ENCODE measurements at places on chromosomes 3 and 15. TPM values are rescaled to one million over a fixed set of nuclear protein-coding genes. Genes with fewer than 3 reads are reported as not detected.

GRCh38 chr15:68264282-68264681, 13.3 kb upstream of the FEM1B start:
- no peak for DNase-seq

DNA sequence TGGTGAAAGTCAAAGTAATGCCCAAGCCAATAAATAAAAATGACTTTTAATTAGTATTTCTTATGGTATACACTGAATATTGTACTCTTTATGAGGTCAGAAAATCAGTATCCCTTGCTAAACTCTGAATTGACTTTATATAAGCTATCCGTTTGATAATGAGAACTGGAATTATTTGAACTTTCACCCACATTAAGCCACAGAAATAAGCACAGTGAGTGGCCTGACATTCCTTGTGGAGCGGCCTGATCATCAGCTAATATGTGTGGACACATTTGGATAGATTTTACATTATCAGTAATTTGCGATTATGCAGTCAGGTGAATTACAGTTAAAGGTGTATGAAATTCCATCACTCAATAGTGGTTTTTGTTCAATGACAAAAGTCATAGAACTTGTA, 136.0 kb upstream of the CBLB start:
- no peak for DNase-seq

DNA sequence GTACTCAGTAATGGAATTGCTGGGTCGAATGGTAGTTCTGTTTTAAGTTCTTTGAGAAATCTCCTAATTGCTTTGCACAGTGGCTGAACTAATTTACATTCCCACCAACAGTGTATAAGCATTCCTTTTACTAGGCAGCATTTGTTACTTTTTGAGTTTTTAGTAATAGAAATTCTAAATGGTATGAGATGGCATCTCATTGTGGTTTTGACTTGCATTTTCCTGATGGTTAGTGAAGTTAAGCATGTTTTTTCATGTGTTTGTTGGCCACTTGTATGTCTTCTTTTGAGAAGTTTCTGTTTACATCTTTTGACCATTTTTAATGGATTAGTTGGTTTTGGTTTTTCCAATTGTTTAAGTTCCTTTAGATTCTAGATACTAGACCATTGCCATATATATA, 28.4 kb downstream of the TP63 start:
- no peak for DNase-seq

DNA sequence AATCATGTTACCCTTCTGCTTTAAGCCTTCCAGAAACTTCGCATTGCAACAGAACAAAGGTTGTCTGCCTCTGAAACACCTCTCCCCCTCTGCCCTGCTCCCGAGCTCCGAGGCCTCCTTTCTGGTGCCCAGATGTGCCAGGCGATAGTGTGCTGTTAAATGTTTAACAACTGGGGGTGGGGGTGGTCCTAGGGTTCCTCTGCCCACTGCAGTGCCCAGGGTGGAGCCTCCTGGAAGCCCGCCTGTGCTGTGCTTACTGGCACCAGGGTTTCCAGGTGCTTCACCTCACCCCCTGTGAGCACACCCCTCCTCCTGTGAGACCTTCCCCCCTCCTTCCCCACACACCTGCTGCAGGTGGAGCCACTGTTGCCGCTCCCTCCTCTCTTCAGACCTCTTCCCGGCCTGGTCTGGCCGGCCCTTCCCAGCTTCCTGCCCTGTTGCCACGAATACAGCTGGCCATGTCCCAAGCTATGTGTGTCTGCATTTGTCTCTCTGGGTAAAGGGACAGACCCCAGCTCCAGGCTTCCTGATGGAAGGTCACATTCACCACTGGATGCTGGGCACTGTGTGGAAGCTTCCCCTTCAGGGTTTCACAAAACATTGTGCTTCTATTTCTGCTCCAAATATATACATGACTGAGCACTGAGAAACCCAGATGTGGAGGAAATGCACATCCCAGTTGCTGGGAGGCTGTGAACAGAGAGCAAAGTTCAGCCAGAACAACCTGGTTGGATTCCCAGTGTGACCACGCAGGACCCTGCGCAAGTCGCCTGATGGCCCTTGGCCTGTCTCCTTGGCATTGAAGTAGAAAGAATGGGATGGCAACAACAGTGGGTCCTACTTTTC, 37.2 kb downstream of the MGLL start:
- no peak for DNase-seq

DNA sequence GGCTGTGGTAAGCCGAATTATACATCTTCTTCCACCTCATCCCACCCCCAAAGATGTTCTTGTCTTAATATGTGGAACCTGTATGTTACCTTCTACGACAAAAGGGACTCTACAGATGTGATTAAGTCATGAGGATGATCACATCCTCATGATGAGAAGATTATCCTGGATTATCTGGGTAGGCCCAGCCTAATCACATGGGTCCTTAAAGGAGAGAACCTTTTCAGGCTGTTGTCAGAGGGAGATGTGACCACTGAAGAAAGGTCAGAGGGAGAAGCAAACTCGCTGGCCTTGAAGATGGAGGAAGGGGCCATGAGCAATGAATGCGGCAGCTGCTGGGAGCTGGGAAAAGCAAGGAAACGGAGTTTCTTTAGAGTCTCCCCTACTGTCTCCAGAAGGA, 12.9 kb upstream of the SCG3 start:
- DNase-seq: no peak

Gene HEXA
- 280 TPM for total RNA-seq

DNA sequence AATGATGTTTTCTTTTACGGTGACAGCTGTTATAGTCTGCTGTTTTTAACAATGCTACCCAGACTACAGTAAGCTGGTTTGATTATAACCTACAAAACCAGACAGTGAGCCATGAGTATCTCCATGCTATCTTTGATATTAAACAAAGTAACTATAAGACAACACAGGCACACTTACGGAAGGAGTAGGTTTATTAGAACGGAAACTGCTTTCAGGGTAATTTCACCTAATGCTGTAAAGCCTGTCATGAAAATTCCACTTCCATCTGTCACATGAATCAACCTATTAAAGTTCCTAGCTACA, 33.0 kb downstream of the VPS13C start:
- DNase-seq: no peak

Gene WDR5B
- 6.5 TPM for total RNA-seq

DNA sequence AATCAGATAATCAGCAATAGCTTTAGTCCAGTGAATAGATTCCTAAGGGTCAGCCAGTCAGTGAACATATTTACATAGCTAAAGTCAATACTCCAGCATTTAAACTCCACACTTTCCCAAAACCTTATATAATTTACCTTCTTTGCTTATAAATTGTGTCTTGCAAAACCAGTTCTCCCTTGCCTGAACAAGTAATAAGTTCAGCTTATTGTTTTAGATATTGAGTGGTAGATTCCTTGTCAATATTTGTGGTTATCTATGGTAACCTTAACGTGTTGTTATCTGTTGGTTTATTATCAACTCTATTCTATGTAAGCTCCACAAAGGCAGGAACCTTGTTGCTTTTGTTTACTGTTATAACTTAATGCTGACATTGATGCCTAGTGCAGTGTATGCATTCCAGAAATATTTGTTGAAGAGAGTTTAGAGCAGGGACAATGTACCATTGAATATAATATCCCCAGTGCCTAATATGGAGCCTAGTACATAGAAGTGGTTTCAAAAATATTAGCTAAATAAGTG, 24.0 kb downstream of the PLSCR5 start:
- DNase-seq: no peak

DNA sequence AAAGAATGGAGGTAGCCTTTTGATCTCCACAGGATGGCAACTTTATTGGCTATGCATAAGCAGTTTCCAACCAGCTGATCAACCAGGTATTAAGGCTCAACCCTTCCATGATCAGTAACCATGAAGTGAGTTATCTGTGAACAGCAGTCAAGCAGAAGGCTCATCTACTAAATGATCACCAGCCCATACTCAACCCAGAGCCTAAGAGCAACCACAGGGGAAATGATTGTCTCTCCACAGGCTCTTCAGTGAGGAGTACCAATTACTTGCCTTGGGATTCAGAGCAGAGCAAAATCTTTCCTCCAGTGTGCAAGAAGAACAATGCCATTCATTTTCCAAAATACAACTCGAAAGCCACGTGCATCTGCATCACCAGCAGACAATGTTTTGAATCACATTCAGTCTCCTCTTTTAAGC, 754.8 kb downstream of the ROBO1 start:
- DNase-seq: no peak

GRCh38 chr3:140456974-140457373, 220.9 kb upstream of the TRIM42 start:
- DNase-seq: no peak

DNA sequence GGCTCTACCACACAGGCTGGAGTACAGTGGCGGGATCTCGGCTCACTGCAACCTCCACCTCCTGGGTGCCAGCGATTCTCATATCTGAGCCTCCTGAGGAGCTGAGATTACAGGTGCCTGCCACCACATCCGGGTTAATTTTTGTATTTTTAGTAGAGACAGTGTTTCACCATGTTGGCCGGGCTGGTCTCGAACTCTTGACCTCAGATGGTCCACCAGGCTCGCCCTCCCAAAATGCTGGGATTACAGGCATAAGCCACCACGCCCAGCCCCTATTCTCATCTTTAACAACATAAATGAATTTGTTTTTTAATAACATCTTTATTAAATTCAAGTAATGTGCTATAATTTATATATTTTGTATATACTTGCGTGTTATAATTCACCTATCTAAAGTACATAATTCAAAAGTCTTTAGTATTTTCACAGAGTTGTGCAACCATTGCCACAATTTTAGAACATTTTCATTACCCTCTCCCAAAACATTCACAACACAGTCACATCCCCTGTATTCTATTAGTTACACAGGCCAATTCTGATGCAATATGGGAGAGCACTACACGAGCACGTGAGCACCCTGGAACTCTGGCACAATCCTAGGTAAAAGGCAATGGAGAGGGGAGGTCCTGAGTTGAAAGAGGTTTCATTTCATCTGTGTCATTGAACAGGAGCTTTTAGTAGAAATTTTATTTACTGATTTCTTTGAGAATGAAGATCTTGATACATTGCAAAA, 21.2 kb upstream of the MTMR14 start:
- no peak for DNase-seq

DNA sequence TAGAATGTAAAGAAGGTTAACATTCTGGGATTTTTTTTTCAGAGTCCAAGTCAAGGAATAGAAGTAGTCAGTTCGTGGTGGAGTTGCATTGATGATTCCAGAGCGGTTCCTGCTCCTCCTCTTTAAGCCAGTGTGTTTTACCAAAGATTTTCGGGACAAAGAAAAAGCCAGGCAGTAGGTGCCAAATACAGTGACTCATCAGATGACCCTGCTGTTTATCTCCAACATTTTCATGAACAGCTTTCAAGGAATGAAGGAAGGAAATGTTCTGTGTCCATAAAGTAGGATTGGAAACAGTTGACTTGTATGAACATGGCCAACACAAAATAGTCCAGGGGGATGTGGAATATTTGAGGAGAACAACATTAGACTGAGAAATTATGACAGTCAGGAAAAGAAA, 142.4 kb upstream of the TMC3 start:
- no peak for DNase-seq

- DNase-seq: no peak
These were observed 19.2 kb downstream of the P3H2 start for GRCh38 chr3:190101320-190102011.

DNA sequence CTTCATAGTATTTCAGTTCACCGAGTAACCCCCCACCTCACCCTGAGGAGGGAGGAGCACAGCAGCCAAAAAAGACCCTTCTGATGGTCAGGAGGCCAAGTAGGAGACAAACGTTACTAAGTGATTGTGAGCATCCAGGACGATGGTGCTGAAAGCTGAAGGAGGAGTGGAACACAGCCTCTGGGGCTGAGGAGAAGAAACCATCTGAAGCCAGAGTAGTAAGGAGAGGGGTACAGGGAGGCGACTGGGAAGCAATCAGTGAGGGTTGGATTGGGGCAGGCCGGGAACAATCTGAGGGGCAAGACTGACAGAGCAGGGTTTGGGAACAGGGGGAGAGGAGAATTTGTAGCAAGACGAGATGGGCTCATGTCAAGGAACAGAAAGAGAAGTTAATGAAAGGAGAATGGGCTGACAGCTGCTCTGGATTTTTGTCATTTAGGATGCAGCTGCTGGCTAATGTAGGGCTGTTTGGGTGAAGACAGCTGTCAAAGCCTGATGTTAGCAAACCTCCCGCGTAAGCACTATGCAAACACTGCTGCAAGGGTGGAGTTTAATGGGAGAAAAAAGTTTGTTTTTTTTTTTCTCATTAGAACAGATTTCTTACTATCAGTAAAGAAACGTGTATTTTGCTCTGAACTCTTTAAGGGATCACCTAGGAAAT, 622.2 kb downstream of the EDEM1 start:
- no peak for DNase-seq

DNA sequence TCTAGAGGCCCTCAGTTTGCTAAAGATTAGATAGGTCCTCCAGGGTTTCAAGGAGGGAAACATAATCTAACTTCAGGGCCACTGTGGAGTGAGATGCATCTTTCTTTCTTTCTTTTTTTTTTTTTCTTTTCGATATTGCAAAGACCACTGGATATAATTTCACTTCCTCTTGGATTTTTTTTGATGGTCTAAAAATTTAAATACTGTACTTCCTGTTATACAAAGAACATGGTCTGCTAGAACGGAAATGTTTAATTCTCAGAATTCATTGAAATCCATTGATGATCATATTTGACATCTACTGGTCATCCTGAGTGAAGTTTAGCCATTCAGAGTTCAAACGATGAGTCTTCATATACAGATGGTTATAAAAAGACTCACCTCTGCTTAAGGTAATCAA, 808.8 kb upstream of the LMCD1 start:
- DNase-seq: no peak

Gene ZNF385D
- total RNA-seq: 0.71 TPM

- no peak for DNase-seq
These were observed 64.6 kb downstream of the CD200 start for GRCh38 chr3:112397556-112397955.

DNA sequence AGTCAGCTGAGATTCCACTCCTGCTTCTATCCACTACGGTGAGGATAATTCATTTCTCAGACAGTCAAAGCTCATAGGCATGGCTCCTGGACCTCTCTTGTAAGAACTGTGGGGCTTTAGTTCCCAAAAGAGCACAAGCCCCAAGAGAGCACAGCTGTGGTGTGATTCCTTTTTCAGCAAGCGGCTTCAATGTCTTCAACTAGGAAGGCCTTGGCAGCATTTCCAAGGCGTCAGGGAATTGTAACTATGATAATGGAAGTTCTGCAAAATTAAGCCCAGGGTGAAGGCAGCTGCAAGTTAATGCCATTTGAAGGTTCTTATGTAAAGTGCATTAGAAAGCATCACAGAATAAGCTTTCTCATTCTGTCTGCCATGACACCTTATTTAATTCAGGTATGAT, 657.1 kb downstream of the GRM7 start:
- no peak for DNase-seq

- no peak for DNase-seq
These were observed 4.6 kb downstream of the TSC22D2 start for GRCh38 chr3:150412561-150413231.

Gene STAC
- total RNA-seq: not detected

DNA sequence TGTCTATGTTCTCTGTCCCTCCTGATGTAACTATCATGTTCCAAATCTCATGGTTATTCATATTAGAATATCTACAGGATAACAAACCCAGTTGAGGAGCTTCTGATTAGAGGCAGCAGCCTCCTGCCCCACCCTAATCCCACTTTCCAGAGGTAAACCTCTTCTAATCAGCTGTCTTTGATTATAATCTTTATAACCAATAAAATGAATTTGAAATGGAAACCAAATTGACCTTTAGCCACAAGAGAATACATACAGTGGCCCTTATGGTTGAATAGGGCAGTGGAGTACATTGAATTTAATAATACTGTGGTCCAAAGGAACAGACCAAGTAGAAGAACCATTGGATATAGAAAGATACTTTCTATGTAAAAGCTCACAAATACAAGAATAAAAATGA, 281.3 kb upstream of the UMPS start:
- DNase-seq: no peak

Measured in osteocyte (in vitro differentiated cells).